Camera-type eye (tissue), 1 donor: ENCODE measurements at places on chromosomes 13 and 19. TPM values are rescaled to one million over a fixed set of nuclear protein-coding genes. Genes with fewer than 3 reads are reported as not detected.

ATP1A3 gene
- 243 TPM for total RNA-seq

SLC15A1 gene
- 0.60 TPM for total RNA-seq

CLEC17A gene
- not detected for total RNA-seq

DAPK3 gene
- 90.9 TPM for total RNA-seq

LHB gene
- total RNA-seq = not detected

PPP1R12C gene
- total RNA-seq = 53.9 TPM

LRFN3 gene
- 5.4 TPM for total RNA-seq

OR7D2 gene
- not detected for total RNA-seq

ASPDH gene
- not detected for total RNA-seq

ZNF580 gene
- total RNA-seq = 10.8 TPM

ZNF181 gene
- 59.5 TPM for total RNA-seq

ALKBH7 gene
- 57.5 TPM for total RNA-seq

DMWD gene
- total RNA-seq = 49.6 TPM

ERICH6B gene
- not detected for total RNA-seq

CYP2A7 gene
- not detected for total RNA-seq

SOHLH2 gene
- 1.9 TPM for total RNA-seq

SMIM17 gene
- 7.1 TPM for total RNA-seq

METTL21C gene
- total RNA-seq = 2.9 TPM

LIN37 gene
- total RNA-seq = 11.6 TPM

ZNF627 gene
- total RNA-seq = 56.4 TPM

BST2 gene
- total RNA-seq = 4.5 TPM

KLF2 gene
- total RNA-seq = 22.8 TPM

ZNF229 gene
- total RNA-seq = 17.2 TPM

LILRA1 gene
- total RNA-seq = 0.22 TPM
